Thoracic aorta (tissue), 2 donors: ENCODE measurements at places on chromosomes 2 and 18. TPM values are rescaled to one million over a fixed set of nuclear protein-coding genes. Genes with fewer than 3 reads are reported as not detected.

KCNE4 gene
- total RNA-seq: 9.6 TPM

MYO5B gene
- total RNA-seq: 13.5 TPM

WIPF1 gene
- total RNA-seq: 58.8 TPM

DSC1 gene
- total RNA-seq: not detected

DNA sequence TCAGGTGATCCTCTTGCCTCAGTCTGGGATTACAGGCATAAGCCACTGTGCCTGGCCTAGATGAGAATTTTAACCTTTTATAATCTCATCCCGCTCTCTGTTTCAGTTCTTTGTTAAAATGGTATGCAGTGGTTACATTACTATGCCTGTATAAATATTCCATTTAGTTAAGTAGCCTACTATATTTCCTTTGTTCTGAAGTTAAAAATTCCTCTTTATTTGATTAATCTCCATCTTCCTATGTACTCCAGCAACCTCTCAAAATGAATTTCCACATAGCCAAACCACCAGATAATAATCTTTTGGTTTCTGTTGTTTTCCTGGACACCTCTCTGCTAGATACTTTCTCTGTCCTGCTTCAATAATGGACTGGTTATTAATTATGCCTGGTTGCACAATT lies 15.8 kb downstream of the RAB10 start:
- no peaks in the 10 kb centered on the region for H3K27me3 ChIP-seq
- peaks cover 15% of the 10 kb centered on the region for H3K4me1 ChIP-seq
- no peak for DNase-seq
- no peak overlapping the region for H3K27ac ChIP-seq

- no peak for DNase-seq
- no peak overlapping the region for H3K27ac ChIP-seq
- H3K4me1 ChIP-seq: no peaks in the 10 kb centered on the region
- no peak overlapping the region for H3K4me3 ChIP-seq
- H3K36me3 ChIP-seq: no peaks in the 10 kb centered on the region
Measured at GRCh38 chr2:23096906-23097602, 287.9 kb upstream of the KLHL29 start.

DNA sequence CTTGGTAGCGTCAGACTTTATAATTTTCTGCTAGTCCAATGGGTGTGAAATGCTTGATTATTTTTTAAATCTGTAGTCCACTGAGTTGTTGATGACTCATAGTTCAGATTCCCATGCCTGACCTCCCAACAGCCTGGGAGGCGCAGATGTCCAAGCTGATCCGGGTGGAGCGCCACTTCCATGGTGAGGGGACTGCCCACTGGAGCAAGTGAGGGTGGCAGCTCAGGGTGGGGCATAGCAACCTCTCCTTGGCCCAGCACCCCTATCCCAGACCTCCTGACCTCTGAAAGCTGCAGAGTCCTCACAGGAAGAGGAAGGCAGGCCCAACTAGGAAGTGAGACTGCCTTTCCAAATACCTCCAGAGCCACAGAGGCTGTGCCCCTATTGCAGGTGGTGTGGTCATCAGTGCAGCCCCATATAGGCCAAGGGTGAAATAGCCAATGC lies 4.4 kb downstream of the MAL start:
- no peaks in the 10 kb centered on the region for H3K4me1 ChIP-seq
- no peaks in the 10 kb centered on the region for H3K27me3 ChIP-seq
- no peaks in the 10 kb centered on the region for H3K36me3 ChIP-seq
- no peak overlapping the region for H3K4me3 ChIP-seq

DNA sequence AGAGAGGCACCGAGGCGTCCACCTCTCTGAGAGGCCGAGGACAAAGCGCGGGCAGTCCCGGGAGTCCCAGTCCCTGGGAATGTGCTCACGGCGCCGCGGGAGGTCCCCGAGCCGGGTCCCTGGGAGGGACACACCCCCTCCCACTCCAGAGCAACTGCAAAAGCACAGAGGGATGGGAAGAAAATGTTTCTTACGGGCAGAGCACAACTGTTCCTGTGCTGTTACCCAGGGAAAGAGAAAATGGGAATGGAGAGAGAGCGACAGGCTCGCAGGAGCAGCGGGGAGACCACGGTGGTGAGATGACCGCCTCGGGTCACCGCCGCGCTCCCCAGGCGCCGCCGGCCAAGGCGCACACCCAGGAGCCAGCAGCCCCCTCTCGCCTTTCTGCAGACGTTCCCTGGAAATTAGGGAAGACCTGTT lies 1.2 kb upstream of the BCL11A start:
- no peak for DNase-seq
- no peaks in the 10 kb centered on the region for H3K36me3 ChIP-seq
- H3K4me1 ChIP-seq: peaks cover 59% of the 10 kb centered on the region
- peaks cover 8% of the 10 kb centered on the region for H3K27me3 ChIP-seq

GRCh38 chr2:62112179-62112578 lies 83.7 kb upstream of the B3GNT2 start:
- H3K36me3 ChIP-seq: no peaks in the 10 kb centered on the region
- peaks cover 16% of the 10 kb centered on the region for H3K4me1 ChIP-seq
- no peak overlapping the region for H3K27ac ChIP-seq
- no peak for DNase-seq

- no peaks in the 10 kb centered on the region for H3K27me3 ChIP-seq
- no peak overlapping the region for H3K4me3 ChIP-seq
Measured at GRCh38 chr2:26464390-26465265, 13.3 kb downstream of the OTOF start.
